Activated T-cell treated with anti-CD3 and anti-CD28 coated beads, Interleukin-2, amount 50 U/mL, for 24 hours (primary cell): ENCODE measurements at places on chromosomes 16 and 17.

DNA sequence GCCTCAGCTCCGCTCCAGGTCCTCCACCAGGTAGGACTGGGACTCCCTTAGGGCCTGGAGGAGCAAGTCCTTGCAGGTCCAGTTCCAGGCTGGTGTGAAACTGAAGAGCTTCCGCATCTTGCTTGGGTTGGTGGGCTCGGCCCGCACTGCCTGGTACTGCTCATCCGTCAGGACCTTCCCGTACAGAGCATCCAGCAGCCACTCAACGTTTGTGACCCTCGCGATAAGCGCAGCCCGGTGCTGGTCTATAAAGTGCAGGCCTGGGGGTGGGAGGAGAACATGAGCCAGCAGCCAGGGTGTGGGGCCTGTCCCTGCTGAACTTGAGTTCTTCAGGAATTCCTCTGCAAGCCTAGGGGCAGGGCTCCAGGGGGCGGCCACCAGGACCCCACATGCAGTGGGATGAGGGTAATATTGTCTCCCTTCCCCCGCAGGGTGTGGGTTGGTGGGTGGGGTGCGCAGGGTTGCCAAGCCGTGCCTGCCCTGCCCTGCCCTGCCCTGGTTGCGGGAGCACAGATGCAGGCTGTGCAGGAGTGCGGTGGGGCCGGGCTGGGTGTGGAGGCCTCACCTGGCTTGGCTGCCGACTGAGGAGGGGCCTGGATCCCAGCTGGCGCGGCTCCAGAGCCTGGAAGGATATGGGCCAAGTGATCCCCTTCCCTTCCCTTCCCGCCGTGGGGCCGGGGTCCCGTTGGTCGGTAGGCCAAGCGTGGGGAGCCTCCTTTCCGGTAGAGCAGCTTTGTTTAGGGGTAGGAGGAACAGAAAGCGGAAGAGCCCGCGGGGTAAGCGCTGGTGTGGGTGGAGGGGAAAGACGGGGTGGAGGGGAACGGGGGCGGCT, 762 bp downstream of the PYCARD start:
- peak; percentile 64 for DNase-seq

- no peak for DNase-seq
Observed at GRCh38 chr17:7097940-7098339, 16.7 kb downstream of the ASGR2 start.

GRCh38 chr16:87608400-87608985, 6.2 kb downstream of the JPH3 start:
- peak; percentile 45 for DNase-seq

GRCh38 chr16:83606486-83607030, 201.2 kb upstream of the HSBP1 start:
- DNase-seq, result no peak

GRCh38 chr17:66491213-66491612, 188.8 kb downstream of the PRKCA start:
- DNase-seq, result no peak

- no peak for DNase-seq
Observed at GRCh38 chr17:40604327-40605080, 39.2 kb upstream of the CCR7 start.

DNA sequence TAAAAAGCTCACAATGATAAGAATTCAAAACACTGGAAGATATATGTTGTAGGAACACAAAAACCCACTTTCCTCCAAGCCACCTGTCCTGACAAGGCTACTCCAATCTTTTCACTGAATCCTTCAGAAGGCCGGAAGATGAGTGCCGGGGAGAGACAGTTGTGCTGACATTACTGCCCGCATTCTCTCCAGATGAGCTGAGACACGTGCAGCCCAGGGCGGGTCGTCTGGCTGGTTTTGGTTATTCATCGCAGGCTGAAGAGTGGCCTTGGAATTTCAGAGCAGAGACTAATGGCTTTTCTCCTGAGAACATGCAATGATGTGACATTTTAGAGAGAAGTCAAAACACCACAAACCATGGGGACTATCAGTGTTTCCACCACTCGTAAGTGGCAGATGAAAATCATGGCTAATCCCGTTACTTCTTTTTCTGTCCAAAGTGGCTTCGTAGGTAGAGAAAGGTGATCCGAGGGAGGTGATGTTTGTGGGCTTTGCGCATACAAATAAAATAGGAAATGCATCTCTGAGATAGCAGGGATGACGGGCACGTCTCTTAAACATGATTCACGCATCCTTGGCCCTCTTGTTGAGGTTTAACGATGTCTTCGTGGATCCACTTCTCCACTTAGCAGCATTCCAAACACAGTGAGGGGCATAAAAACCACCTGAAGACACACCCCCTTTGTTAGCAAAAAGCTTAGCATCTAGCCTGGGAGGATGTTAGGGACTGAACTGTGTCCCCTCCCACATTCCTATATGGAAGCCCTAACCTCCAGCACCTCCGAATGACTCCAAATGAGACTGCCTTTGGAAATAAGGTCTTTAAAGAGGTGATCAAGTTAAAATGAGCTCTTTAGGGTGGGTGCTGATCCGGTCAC, 134.0 kb downstream of the IRX3 start:
- no peak for DNase-seq

DNA sequence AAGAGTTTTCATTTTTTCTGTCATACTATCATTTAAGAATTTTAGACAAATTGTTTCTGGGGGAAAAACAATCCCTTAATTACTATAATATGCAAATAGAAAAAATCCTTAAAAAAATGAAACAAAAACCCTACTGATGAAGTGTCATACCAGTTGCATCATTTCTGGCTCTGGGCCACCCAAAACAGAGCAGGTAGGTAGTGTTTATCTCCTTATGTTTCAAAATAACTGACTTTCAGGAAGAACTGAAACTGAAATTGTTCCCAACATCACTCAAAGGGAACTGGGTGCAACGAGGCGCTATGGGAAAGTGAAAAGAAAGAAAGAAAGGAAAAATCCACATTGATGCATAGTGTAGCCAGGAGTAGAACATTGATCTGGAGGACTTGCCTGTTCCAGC, 653.1 kb upstream of the SOX9 start:
- DNase-seq, result no peak

- no peak for DNase-seq
Observed at GRCh38 chr16:15051387-15051951, 4.4 kb downstream of the NTAN1 start.

DNA sequence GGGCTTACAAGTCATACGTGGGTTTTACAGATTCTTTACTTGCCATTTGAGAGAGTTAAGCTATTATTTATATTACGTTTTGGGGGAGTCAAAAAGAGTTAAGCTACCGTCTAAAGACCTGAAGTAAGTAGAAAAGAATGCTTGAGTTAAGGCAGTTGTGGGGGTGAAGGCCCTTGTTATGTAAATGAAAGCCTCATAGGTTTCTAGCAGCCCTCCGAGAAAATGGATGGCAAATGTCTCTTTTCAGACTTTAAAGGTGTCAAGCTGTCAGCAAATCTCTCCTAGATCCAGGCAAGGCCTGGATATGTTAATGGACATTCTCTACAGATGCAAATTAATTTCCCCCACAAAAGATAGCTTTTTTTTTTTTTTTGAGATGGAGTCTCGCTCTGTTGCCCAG, 7.2 kb upstream of the EIF4A3 start:
- no peak for DNase-seq

DNA sequence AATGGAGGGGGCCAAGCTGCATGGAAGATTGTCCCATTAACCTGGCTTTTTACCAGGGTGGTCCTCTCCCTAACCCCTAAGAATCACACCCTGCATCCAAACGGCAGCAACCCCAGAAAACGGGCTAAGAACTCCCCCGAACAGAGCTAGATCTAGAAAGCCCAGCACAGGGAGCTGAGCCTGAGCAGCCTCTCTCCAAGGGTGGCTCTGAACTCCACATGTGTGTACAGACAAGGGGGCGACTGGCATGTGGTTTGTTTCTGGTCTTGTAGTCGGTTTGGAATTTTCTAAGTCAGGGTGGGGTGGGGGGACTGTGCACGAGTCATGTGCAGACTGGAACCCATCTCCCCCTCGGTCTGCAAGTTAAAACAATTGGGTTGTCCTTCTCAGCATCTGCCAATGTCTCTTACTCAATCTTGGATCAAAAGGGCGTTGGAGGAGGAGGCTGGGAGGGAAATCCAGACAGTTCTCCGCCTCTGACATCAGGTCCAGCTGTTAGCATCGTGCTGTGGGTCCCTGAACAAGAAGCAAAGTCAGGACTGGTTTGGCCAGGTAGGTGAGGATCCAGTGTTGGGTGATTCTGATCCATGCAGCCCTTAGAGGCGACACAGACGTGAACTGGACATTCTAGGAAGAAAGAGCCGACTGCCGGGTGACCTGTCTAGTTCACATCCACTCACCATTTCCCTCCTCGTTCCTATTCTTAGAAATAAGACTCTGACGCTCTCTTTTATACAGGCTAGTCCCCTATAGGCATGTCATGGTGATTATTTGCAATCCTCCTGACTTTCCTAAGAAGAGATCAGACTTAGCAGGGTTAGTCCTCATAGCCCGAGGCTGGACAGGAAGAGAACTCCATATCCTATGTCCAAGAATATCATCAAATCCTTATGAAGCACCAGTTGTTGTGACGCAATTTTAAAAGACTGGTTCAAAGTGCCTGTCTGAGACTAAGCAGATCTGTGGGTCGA, 381.8 kb downstream of the SOX9 start:
- no peak for DNase-seq

DNA sequence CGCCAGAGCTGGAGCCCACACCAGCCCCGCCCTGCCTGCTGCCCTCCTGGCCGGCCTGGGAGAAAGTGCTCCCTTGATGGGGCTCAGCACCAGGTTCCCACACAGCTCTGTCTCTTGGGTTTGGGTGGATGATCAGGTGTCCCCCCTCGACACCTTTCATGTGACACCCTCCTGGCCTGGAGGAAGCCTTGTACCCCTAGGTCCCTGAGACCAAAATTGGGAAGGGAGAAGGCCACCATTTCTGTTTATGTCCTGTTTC, 19.4 kb upstream of the PLLP start:
- DNase-seq, result no peak

DNA sequence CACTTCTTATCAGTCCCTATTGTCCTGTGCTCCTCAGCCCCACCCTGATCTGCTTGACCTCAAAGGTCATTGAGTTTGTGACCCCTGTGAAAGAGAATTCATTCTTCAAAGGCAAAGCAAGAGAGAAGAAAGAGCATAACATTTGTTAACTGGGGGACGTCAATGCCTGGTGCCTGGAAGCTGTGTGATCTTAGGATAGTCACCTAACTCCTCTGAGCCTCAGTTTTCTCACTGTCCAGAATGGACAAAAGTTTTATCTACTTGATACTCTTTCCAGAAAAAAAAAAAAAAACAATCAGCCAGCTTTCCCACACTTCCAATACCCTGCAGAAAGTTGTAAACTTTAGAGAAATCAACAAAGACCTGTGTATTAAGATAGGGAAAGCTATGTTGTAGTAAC, 173.1 kb downstream of the C16orf78 start:
- DNase-seq, result no peak

DNA sequence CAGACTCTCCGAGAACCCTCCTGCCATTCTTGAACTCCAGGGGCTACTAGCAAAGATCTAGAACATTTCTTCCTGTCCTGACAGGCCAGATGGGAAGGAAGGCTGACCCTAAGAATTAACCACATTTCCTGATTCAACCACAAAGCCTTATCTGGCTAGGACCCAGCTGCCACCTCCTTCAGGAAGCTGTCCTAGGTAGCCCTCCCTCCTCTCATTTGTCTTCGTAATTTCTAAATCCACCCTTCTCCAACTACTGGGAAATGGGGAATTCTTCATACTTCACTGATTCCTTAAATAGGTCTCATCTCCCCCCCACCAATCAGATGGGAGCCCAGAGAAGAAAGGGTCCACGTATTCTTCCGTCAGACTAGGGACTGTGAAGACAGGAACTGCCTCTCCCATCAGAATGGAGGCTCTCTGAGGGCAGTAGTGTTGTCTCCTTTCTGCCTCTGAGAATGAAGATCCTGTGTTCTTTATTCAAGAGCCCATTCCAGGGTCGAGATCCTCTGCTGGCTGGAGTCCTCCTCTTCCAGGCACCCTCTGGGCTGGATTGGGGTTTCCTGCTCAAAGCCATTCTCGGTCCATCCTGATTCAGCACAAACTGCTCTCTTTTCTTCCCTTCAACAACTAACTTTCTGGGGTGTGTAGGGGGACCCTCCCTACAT, 2.1 kb downstream of the SAMD14 start:
- DNase-seq, result no peak

DNA sequence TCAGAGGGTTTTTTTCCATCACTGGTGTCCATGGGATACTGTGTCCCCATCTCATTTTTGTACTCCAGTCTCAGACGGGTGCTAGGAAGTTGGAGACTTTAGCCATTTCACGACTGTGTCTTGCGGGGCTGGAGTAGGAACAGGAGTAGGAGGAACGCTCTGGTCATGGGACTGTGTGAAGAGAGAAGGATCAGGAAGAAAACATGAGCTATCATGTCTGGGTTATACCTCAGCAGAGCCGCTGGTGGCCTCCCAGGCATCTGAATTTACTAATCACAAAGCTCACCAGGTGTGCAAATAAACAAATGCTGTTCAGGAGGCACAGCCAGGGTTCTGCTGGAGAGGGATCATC, 225.4 kb downstream of the SEC14L1 start:
- no peak for DNase-seq

DNA sequence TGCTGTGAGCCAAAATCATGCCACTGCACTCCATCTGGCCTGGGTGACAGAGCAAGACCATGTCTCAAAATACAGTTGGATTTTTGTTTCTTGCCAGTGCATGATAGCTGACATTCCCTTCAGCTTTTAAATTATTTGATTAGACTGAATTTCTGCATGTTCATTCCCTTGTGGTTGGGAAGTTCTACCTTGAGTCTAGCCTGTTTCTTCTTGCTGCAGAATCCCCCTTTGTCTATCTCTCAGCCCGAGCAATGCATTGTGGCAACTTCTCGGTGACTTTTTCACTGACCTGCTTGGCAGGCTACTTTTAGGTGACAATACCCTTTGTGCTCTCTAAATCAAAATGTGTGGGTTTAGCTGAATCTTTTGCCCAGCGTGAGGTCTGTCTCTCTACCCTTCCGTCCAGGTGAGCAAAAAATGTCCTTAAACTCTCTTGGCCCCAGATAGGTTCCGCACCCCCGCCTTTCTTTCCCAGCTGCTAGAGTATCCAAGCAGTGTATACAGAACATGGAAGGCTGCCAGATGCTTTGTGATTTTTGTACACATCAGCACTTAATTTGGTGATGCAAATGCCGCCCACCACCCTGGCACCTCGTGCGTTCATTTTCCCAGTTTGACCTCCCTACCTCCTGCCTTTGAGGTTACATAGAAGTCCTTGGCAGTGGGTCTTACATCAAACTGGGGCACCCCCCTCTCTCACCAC, 130.2 kb downstream of the ABCC6 start:
- no peak for DNase-seq

DNA sequence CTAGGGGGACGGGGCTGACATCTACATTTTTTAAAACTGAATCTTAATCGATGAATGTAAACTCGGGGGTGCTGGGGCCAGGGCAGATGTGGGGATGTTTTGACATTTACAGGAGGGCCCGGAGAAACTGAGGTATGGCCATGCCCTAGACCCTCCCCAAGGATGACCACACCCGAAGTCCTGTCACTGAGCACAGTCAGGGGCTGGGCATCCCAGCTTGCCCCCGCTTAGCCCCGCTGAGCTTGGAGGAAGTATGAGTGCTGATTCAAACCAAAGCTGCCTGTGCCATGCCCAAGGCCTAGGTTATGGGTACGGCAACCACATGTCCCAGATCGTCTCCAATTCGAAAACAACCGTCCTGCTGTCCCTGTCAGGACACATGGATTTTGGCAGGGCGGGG, 21.4 kb downstream of the ADAM11 start:
- no peak for DNase-seq

GRCh38 chr16:84555418-84556196, 51.1 kb upstream of the MEAK7 start:
- DNase-seq, result no peak

GRCh38 chr16:24347556-24347955, 91.4 kb downstream of the CACNG3 start:
- DNase-seq, result no peak

- no peak for DNase-seq
Observed at GRCh38 chr17:67481808-67482207, 104.7 kb downstream of the PITPNC1 start.

GRCh38 chr16:28983644-28984043, 1.2 kb upstream of the LAT start:
- DNase-seq, result no peak
